ENCODE measurements at places on chromosomes 3 and 15.

- no peak for DNase-seq
These were observed 24.3 kb downstream of the SNX33 start for GRCh38 chr15:75671730-75672602.

GRCh38 chr15:29838352-29839010 lies 16.2 kb upstream of the TJP1 start:
- no peak for DNase-seq

DNA sequence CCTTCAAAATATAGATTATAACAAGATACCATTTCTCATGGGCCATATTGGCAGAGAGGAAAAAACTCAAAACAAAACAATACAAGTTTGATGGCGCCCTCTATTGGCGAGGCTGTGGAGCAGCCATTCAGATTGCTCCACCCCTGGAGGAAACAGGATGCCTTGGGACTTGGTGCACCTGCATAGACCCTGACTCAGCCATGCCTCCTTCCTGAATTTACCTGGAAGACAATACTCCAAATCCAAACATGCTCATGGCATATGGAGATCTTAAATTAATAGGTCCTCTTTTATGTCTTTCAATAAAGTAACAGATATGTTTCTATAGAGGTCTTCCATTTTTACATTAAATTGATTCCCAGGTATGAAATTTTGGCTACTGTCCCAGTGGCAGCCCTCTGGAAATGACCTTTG lies 90.0 kb downstream of the APBA2 start:
- peak; percentile 49 for DNase-seq

- DNase-seq, result no peak
These were observed 108.5 kb upstream of the UNC13C start for GRCh38 chr15:53869806-53870073.

DNA sequence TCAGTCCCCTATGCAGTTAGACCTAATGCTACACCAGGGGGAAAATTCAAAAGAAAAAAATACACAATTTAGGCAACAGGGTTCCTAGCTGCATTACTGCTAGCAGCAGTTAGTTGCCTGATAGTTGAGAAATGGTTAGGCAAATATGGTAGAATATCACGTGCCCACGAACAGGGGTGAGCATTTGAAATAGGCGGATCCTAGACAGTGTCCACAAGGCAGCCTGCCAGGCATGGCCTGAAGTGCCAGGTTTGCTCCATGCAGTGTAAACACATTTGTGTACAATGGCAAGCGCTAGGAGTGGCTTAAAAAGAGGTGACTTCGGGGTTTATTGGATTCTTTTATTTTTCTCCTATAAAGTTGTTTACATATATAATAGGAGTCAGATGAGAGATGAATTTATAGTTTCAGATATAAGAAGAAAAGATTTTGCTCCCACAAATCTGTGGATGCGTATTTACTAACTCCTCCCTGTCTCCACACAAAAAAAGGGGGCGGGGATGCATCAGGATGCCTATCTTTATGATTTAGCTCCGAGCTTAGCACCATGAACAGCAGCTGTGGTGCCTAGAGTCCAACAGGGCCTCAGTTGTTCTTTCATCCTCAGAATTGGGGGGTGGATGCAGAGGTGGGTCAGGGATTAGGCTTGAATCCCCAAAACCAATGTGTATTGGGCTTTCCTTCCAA lies 3.9 kb upstream of the TGM4 start:
- DNase-seq, result no peak

- DNase-seq, result no peak
These were observed 110.1 kb downstream of the KCNMB2 start for GRCh38 chr3:178646186-178646862.

DNA sequence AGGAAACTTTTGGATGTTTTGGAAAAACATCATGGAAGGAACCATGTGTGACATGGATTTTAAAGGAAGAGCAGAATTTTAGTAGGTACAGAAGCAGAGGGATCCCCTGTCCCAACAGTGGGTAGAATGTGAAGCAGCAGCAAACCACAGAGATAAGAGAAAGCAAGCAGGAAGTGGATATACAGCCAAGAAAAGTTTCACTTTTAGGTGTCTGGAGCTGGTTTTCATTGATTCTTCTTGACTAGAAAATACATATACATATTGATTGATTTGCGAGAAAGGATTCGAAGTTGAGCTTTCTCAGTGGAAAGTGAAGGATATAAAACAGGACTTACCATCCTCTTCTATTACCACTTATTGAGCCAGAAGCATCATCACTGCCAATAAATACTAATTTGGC lies 133.5 kb downstream of the KCNMB2 start:
- DNase-seq, result no peak

DNA sequence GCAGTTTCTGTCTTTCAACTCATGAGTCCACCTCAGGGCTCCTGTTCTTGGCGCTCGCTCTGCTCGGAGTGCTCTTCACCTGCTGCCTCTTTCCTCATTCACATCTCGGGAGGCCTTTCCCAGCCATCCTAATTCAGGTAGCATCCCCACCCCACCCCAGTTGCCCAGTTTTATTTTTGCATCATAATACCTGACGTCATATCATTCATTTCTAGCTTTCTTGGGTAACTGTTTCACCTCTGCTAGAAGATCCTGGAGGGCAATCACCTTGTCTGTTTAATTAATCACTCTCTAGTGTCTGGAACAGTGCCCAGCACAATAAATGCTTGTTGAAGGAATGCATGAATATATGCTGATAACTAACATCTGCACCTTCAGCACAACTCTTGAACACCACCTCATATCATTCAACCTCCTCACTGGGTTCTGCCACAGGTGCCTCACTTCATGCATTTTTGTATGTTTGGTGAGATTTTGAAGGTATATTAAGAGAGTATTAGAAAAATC lies 7.6 kb downstream of the NUSAP1 start:
- no peak for DNase-seq

DNA sequence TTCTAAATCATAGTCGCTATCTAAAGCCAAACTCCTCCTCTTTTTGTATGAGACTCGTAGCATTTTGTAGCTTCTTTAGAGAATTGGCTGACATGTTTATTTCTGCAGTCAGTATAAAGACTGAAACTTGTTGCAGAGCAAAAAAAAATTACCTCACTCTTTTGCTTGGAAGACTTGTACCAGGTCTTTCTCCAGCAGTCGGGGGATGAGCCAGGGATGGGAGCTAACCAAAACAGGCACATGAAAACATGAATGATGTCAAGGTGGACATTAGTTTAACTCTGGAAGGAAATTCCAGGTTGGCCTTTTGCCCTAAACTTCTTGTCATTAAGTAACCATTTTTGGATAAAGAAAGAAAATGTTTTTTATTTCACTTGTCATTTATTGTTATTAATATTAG lies 47.0 kb upstream of the SCAANT1 start:
- DNase-seq, result no peak

DNA sequence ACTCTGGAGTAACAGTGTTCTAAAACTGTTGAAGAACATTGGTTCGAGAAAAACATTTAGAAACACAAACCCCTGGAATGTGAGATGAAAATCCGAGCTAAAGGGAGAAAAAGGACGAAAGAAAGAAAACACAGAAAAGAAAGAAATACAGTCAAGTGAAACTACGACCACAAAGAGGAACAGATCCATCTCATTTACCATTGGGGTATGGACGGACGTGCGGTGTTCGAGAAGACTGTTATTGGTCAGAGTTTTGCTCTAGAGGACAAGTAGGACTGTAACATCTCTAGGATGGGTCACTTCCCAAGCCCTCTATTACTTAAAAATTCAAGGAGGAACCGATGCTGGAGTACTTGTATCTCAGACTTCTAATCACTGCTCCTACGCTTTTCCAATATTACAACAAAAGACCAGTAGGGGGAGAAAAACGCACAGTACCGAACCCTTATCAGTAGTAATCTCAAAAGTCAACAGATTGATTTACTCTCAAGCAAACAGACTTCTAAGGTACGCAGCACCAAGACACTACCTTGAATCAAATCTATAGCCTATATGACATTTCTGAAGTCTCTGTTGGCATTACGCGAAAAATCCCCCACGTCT lies 1.1 kb upstream of the PIK3CA start:
- DNase-seq, result no peak
